ENCODE measurements at places on chromosomes 6 and 20.

DNA sequence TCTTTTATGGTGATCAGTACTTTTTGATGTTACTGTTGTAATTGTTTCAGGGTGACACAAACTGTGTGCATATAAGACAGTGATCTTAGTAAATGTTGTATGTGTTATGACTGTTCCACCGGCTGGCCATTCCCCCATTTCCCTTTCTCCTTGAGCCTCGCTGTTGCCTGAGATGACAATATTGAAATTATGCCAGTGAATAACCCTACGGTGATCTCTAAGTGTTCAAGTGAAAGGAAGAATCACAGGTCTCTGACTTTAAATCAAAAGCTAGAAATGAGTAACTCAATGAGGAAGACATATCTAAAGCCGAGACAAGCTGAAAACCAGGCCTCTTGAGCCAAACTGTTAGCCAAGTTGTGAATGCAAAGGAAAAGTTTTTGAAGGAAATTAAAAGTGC, 32.3 kb downstream of the TULP4 start:
- no peak for DNase-seq

DNA sequence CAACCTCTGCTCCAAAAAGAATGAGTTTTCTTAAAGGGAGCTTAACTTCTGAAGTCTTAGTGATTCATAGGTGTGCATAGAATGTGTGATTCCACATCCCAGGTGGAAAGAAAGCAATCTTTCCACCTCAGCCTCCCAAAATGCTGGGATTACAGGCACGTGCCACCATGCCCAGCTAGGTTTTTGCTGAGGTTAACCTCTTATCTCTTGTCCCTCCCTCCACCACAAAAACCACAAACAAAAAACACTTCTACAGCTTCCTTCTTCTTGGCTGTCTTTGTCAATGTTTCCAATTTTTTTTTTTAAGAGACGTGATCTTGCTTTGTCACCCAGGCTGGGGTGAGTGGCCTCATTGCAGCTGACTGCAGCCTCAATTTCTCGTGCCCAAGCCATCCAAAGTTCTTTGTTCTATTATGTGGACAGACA, 8.1 kb upstream of the CSE1L start:
- DNase-seq = no peak

DNA sequence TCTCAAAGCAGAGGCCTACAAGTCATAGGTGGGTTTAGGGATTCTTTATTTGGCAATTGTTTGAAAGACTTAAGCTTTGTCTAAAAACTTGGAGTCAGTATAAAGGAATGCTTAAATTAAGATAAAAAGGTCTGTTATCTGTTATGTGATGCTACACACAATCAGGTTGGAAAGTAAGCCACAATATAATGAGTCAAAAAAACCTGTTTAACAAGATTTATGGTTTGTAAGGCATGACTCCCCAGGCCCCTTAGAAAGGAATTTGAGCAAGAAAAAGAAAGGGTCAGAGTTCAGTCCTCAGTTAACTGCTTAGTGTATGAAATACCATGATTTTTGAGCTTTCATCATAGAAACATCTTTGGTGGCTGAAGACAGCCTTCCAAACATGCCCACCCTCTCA, 66.8 kb upstream of the HMGN3 start:
- no peak for DNase-seq

DNA sequence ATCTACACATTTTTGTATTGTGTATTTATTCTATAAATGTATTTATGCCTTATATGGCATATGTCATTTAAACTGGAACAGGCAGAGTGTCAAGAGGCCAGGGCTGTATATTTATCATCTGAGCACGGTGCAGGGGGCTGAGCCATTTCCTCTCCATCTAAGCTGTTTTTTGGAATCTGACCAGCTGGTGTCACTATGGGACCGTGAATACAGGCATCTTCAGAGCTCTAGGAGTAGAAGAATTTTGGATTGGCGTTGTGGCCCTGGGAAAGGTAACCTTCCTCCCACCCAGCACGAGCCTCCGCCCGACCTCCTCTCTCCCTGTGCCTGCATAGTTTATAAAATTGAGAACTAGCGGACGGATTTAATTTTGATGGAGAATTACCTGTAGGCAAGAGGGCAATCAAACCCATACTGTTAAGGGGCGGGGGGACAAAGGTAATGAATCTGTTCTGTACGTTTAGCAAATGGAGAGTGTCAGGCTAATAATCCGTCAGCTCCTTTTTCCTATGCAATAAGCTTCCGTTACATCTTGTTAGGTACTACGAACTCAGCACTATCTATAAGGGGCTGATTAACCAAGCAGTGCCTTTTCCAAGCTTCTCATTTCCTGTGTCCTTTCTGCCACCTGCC, 29.0 kb upstream of the EEF1E1 start:
- DNase-seq = peak; percentile 30

DNA sequence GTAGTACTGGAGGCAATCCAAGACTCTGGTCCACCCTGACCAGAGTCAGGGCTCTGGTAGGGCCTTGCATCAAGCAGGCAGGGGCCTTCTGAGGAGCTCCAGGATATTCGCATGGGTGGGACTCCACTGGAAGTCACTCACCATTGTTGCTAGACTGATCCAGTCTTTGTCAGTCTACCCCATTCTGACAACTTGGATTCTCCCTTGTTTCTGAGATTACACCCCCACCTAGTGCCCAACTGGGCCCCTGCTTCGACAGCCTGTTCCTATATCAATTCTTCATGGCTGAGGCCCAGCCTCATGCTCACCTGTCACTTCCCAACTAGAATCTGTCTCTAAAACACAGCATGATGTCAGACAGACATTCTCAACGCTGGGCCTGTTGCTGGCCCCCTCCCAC, 5.2 kb downstream of the SLC35D3 start:
- no peak for DNase-seq

GRCh38 chr20:47188540-47188939, 168.0 kb downstream of the ZMYND8 start:
- DNase-seq = no peak

DNA sequence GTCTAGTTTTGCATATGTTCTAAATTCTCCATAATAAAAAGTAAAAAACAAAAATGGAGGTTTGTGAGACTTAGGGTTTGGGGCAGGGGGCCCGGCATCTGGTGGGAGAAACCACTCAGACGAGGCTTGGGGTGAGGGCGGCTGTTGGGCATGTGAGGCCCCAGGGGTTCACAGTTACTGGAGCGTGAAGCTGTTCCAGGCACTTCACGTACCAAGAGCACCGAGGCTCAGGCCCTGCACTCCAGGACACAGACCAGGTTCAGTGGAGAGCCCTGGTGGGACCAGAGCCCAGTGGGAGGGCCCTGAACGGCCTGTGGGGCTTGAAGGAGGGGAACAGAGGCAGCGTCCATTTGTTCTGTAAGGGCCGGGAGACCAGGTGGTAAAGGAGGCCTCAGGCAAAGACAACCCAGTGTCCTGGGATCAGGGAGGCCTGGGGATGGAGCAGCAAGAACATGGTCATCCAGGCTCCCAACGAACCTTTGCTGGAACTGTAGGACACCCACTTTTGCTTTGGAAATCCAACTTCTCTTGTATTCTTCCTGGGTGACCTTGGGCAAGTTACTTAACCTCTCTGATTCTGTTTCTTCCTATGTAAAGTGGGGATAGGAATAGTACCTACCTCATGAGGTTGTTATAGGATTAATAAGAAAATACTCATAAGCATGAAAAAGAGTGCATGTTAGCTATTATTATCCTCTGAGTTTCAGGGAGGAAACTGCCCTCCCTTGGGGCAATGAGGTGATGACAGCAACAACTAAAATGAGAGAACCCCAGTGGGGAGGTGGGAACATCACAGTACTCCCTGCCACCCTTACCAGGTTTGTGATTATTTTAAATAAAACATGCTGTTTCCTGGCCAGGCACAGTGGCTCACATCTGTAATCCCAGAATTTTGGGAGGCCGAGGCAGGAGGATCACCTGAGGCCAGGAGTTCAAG, 1.1 kb upstream of the FGD2 start:
- no peak for DNase-seq

DNA sequence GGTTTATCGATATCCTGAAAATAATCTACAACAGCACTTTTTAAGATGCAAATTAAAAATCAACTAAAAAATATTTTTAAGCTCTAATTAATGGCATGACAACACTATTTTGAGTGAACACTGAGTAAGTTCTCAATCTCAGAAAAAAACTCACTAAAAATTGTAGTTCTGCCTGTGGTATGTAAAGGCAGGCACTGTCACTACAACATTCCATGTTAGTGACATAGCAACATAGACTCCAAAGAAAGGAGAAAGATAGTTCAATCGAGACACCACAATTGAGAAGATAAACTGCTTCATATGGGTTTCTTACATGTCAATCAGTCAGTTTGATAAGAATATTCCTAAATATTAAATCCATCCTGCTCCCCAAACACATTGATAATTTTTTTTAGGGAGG, 38.0 kb downstream of the COL12A1 start:
- DNase-seq = no peak

- DNase-seq = no peak
Measured at GRCh38 chr6:84182001-84182400, 45.4 kb downstream of the CEP162 start.

- no peak for DNase-seq
Measured at GRCh38 chr20:35821807-35822242, 50.0 kb downstream of the PHF20 start.

DNA sequence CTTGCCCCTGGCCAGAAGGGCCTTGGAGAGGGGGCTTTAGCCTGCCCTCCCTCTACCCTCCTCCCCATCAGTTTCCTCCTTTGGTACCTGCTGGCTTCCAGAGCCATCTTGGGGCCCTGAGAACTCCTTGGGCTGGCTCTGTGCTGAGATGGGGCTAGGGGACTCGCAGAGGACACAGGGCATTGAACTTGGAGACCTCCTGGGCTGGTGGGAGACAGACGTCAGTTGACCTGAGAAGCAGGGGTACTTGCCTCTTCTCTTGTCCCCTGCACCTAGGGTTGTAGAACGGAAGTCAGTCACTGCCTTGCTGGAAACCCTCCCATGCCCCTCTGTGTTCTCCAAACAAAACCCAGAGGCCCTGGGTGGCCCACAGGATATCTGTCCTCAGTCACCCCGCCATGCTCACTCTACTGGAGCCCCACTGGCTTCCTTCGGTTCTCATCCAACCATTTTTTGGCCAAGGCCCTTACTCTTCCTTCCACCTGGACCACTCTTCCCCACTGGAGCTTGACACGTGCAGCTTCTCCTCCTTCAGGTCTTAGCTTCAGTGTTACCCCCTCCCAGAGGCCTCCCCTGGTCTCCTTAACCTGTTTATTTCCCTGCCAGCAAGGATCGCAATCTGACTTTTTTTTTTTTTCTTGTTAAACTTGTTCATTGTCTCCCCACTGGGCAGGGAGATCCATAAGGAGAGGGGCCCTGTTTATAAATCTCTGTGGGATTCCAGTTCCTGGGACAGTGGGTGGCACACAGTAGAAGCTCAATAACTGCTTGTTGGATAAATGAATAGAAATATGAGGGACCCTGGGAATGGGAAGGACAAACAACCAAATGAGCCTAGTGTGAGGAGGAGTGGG, 971 bp downstream of the RBCK1 start:
- DNase-seq = no peak

GRCh38 chr6:158978757-158979156, 21.2 kb downstream of the RSPH3 start:
- no peak for DNase-seq

DNA sequence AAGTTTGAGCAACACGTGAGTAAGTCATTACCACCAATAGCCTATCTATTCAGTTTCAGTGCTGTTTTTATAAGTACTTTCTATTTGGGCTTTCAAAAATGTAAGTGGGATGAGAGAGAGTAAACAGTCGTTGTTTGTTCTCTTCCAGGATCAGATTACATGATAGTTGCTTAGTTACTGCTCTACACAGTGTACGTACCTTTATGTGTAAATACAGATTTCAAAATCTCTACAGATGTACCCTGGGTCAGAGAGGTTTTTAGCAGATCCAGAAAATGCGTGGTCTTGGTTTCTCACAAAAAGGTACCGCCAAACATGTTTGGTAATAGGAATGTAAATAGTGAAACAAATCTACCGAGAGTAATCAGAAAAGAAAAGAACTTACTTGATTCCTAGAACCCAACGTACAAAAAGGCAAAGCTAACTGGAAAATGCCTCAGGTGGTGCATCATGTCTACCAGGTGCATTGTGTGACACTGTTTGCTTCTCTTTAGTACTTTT, 421.1 kb downstream of the BCKDHB start:
- DNase-seq = no peak

GRCh38 chr6:79084693-79085092, 6.6 kb upstream of the PHIP start:
- no peak for DNase-seq

DNA sequence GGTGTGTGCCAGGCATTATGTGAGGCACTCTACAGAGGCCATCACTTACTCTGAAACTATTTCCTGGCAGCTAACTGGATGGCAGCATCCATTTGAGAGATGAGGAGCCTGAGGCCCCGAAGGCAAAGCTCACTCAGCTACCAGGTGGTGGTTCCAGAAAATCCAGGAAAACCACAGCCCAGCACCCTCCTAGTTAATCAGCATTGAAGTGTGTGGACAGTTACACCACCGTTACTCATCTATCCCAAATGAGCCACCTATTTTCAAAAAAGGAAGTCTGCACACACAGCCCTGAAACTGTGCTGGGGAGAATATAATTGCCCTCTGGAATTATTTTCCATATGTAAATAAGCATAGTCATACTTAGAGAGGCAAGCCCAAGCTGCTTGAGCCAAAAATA, 67.4 kb downstream of the CNBD2 start:
- DNase-seq = no peak

- DNase-seq = no peak
Measured at GRCh38 chr6:9095729-9096128, 660.4 kb upstream of the SLC35B3 start.

GRCh38 chr20:44273231-44274215, 26.4 kb downstream of the GDAP1L1 start:
- DNase-seq = no peak

DNA sequence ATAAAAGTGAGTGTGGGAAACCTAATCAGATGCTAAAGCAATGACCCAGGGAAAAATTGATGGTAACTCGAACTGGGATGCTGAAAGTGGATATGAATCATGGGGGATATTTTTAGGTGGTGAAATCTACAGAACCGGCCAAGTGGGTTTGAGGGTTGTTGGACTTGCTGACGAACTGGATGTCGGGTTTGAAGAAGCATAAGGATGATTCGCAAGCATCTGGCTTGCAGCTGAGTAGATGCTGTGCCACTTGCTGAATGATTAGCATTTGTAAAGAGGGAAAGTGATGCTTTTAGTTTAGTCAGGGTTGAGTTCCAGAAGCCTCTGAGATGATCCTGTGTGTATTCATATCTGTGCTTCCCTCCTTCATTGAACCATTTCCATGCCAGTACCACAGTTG, 54.9 kb downstream of the UBR2 start:
- DNase-seq = peak; percentile 15

DNA sequence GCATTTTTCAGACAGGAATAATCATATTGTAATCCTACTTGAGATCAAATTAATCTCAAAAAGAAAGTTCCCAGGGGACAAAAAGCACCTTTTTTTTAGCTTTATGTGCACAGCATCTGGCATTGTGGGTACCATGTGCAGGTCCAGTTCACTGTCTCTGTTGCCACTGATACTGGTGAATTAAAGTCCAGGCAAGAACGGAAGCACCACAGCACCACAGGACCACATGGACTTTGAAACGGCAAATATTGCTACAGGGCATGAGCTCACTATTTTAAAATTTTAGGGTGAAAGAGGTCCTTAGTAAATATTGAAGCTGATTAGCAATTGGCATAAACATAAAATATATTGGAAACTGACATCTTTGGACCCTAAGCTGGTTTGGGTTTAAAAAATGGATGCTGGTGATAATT, 709.0 kb downstream of the EPM2A start:
- DNase-seq = no peak

GRCh38 chr6:24252280-24252679, 105.6 kb downstream of the DCDC2 start:
- DNase-seq = no peak

Measured in iPS DF 19.7 (cell line).